CD8-positive, alpha-beta memory T cell (primary cell): ENCODE measurements at places on chromosomes 5 and 9. TPM values are rescaled to one million over a fixed set of nuclear protein-coding genes. Genes with fewer than 3 reads are reported as not detected.
A peak's percentile ranks its signal among the peaks of the same experiment; 100 is the strongest.

Gene GABRA1
- not detected for polyA plus RNA-seq

Gene ECM2
- not detected for polyA plus RNA-seq

Gene NR5A1
- not detected for polyA plus RNA-seq

Gene TRAF1
- polyA plus RNA-seq, result 12.1 TPM

Gene DBH
- polyA plus RNA-seq, result not detected

Gene CTXN3
- polyA plus RNA-seq, result not detected

Gene SPIN1
- 22.9 TPM for polyA plus RNA-seq

Gene PTGER4
- 84.1 TPM for polyA plus RNA-seq

GRCh38 chr9:96383165-96383942 lies at the start of gene SLC35D2:
Gene SLC35D2, minus strand, starts transcription at chr9:96383711. Its CDS starts 77 bp downstream, at chr9:96383634.
- H3K4me1 ChIP-seq, result peaks cover 16% of the 10 kb centered on the region
- H3K36me3 ChIP-seq, result no peaks in the 10 kb centered on the region

- H3K4me3 ChIP-seq, result no peak overlapping the region
- H3K36me3 ChIP-seq, result no peaks in the 10 kb centered on the region
- peaks cover 37% of the 10 kb centered on the region for H3K4me1 ChIP-seq
- DNase-seq, result no peak
- H3K27ac ChIP-seq, result no peak overlapping the region
- no peaks in the 10 kb centered on the region for H3K27me3 ChIP-seq
Measured at GRCh38 chr5:132058646-132059042, 1.8 kb upstream of the IL3 start.

- no peak overlapping the region for H3K27ac ChIP-seq
- H3K4me3 ChIP-seq, result no peak overlapping the region
- H3K36me3 ChIP-seq, result no peaks in the 10 kb centered on the region
Measured at GRCh38 chr9:28774433-28775235, 1201.4 kb upstream of the C9orf72 start.

DNA sequence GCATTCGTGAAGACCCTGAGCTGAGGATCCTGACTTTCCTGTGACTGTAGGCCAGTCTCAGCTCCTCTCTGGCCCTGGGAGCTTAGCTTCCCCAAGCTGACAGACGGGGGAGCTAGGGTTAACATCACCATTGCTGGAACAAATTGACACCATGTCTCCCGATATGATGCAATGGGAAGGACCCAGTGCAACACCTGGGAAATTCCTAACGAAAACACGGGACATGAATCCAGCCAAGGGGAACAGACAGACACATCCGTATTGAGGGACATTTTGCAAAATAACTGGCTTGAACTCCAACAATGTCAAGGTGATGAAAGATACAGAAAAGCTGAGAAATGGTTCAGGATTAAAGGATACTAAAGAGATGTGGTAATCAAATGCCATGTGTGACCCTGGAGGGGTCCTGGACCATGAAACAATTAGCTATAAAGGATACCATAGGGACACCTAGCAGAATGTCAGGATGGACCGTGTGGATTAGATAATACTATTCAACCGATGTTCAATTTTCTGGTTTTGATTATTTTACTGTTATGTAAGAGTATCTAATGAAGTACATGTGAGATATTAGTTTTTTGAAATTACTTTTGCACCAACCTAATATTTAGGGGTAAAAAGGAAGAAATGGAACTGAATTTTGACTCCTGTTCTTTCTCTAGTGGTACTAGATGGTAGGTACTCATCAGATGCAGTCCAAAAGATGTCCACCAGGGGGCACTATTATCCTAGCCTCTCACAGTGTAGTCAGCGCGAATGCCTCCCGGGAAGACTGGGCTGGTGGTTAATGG lies 52.7 kb downstream of the NDST1 start:
- peak; percentile 80 for DNase-seq
- peaks cover 3% of the 10 kb centered on the region for H3K27me3 ChIP-seq
- H3K4me3 ChIP-seq, result no peak overlapping the region

DNA sequence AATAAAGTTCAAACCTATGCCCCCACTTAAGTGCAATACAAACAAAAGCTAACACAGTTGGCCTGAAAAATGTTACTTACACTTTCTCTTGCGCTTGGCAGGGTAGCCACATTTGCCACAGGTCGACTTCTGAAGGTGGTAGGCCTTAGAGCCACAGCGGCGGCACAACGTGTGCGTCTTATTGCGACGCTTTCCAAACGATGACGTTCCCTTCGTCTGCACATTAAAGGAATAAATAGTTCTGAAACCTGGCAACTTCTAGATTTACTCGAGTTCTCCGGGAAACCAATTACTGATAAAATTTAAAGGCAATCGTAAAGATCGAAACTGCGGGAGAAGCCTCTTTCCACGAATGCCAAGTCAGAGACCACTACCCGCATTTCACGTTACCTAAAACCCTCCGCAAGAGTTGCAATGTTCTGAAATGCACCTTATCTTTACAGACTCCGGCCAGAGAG lies 602 bp downstream of the RPL37 start:
- peaks cover 41% of the 10 kb centered on the region for H3K36me3 ChIP-seq
- H3K27me3 ChIP-seq, result no peaks in the 10 kb centered on the region
- DNase-seq, result peak; percentile 79

DNA sequence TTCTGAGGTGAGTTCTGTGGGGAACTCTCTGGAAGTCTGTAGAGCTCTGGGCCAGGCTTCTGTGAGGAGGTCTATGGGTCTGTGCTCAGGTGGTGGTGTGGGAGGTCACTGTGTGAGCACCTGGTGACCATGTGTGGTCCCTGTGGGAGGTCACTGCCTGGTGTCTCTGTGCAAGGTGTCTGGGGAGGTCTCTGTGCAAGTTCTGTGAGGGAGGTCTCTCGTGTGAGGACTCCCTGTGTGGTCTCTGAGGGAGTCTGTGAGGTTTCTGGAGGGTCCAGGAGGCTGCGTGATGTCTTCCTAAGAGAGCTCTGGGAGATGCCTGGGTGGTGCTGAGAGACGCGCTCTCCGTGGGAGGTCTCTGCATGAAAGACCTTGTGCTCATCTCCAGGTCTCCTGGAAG lies 6.0 kb upstream of the SPATA31E1 start:
- no peak overlapping the region for H3K27ac ChIP-seq
- H3K36me3 ChIP-seq, result no peaks in the 10 kb centered on the region
- no peak overlapping the region for H3K4me3 ChIP-seq
- no peaks in the 10 kb centered on the region for H3K27me3 ChIP-seq
- DNase-seq, result no peak

DNA sequence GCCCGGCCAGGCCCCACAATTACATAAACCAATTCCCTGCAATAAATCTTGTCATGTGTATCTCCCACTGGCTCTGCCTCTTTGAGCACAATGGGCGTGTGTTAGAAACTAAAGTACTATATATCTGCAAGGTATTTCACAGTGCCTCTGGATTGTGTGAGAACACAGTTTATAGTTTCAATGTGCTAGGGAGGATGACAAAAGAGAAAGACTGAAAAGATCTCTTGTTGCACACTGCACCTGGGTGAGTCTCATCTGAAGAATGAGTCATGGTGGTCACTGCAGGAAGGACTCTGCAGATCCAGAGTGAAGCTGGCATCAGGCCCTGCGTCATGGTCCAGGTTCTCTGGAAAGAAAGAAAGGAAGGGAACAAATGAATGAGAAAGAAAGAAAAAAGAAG lies 20.7 kb upstream of the CTSV start:
- no peaks in the 10 kb centered on the region for H3K27me3 ChIP-seq
- no peaks in the 10 kb centered on the region for H3K4me1 ChIP-seq
- DNase-seq, result no peak
- H3K36me3 ChIP-seq, result no peaks in the 10 kb centered on the region
- H3K27ac ChIP-seq, result no peak overlapping the region

- H3K4me3 ChIP-seq, result no peak overlapping the region
- no peak overlapping the region for H3K27ac ChIP-seq
- H3K27me3 ChIP-seq, result no peaks in the 10 kb centered on the region
- no peaks in the 10 kb centered on the region for H3K4me1 ChIP-seq
- no peaks in the 10 kb centered on the region for H3K36me3 ChIP-seq
Measured at GRCh38 chr9:134216961-134217360, 52.6 kb upstream of the RNU6ATAC start.

DNA sequence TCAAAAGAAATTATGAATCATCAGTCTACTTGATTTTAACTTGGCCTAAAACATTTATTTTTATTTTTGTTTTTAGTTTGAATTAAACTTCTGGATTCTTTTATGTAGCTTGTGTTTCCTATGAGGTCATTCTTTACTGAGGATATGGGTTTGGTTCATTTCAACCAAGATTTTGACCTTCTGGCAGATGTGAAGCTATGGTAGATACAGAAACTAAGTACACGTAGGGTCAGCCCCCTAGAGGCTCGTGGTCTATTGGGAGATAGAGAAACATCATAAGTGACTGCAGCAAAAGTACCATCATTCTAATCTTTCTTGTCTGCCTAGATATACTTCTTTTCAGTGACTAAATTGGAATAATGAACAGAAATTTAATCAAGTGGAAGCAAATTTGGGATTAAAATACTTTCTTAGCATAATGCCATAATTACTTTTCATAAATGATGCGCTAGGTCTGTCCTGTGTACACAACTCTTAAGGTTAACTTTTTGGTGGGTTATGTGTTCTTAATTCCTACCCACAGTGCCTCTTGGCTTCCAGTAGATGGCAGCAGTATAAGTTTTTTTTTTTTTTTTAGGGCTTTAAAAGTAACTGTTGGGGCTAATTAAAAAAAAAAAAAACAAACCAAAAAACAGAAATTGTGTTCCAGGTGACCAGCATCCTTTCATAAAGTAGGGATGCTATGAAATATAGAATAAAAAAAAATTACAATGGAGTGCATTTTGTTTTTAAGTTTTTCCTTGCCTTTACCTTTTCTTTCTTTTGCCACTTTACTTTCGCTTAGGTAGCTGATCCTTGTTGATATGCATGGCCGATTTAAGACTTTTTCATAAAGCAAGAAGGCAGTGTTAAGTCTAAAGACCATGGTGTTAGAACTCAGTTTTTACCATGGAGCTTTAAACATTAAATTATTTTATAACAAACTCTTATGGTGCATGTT lies 49.9 kb downstream of the LRRTM2 start:
- H3K27ac ChIP-seq, result no peak overlapping the region
- no peaks in the 10 kb centered on the region for H3K27me3 ChIP-seq
- no peak for DNase-seq
- no peaks in the 10 kb centered on the region for H3K36me3 ChIP-seq
- no peak overlapping the region for H3K4me3 ChIP-seq
- no peaks in the 10 kb centered on the region for H3K4me1 ChIP-seq

- no peak overlapping the region for H3K27ac ChIP-seq
- H3K4me3 ChIP-seq, result no peak overlapping the region
- no peaks in the 10 kb centered on the region for H3K4me1 ChIP-seq
Measured at GRCh38 chr9:125529589-125530515, 177.2 kb downstream of the MAPKAP1 start.

GRCh38 chr5:34410411-34411139 lies 245.6 kb upstream of the RAI14 start:
- H3K27me3 ChIP-seq, result no peaks in the 10 kb centered on the region
- H3K4me3 ChIP-seq, result no peak overlapping the region
- no peak overlapping the region for H3K27ac ChIP-seq
- H3K4me1 ChIP-seq, result no peaks in the 10 kb centered on the region
- DNase-seq, result no peak

DNA sequence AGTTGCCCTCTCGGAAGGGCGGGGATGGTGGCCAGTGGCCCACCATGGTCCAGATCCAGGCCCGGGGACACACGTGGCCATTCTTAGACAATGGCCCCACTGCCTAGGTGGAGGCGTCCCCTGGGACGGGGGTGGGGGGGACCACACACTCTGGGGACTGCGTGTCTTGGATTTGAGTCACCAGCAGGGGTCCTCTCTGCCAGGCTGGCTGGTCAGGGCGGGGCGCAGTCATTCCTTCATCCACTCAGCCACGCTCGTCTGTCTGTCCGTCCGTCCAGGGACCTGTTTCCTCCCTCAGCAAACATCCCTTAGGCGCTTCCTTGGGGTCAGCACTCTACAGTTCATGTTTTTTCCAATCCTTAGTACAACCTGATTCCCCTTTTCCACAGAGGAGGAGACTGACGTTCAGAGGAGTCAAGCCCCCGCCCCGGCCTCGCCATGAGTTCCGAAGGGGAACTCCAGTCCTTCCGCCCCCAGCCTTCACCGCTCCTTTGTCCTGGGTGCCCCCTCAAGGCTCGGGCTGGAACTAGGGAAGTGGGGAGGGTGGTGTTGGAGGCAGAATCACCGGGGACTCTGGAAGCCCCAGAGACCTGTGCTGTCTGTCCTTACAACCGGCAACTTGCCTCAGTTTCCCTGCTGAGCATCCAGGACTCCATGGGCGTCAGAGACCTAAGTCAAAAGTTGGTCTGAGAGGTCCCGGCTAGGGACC lies 276.6 kb upstream of the MVB12B start:
- no peak for DNase-seq
- no peaks in the 10 kb centered on the region for H3K27me3 ChIP-seq
- no peak overlapping the region for H3K4me3 ChIP-seq
- no peak overlapping the region for H3K27ac ChIP-seq
- no peaks in the 10 kb centered on the region for H3K36me3 ChIP-seq

- peaks cover 11% of the 10 kb centered on the region for H3K27me3 ChIP-seq
- no peak overlapping the region for H3K27ac ChIP-seq
- H3K4me1 ChIP-seq, result no peaks in the 10 kb centered on the region
- no peaks in the 10 kb centered on the region for H3K36me3 ChIP-seq
- H3K4me3 ChIP-seq, result no peak overlapping the region
Measured at GRCh38 chr9:126205845-126206498, 120.7 kb upstream of the MVB12B start.

GRCh38 chr9:120877276-120878034 lies 467 bp upstream of the PHF19 start:
- peaks cover 18% of the 10 kb centered on the region for H3K36me3 ChIP-seq
- H3K4me3 ChIP-seq, result peak overlapping the region; percentile 79
- peak overlapping the region; percentile 87 for H3K27ac ChIP-seq
- peaks cover 59% of the 10 kb centered on the region for H3K4me1 ChIP-seq
- peak; percentile 49 for DNase-seq
- H3K27me3 ChIP-seq, result no peaks in the 10 kb centered on the region

- no peaks in the 10 kb centered on the region for H3K4me1 ChIP-seq
- H3K27me3 ChIP-seq, result no peaks in the 10 kb centered on the region
- no peak for DNase-seq
- H3K27ac ChIP-seq, result no peak overlapping the region
- no peaks in the 10 kb centered on the region for H3K36me3 ChIP-seq
Measured at GRCh38 chr5:76025069-76025468, 58.1 kb upstream of the SV2C start.

- no peak overlapping the region for H3K4me3 ChIP-seq
- no peaks in the 10 kb centered on the region for H3K27me3 ChIP-seq
- H3K36me3 ChIP-seq, result no peaks in the 10 kb centered on the region
- no peaks in the 10 kb centered on the region for H3K4me1 ChIP-seq
- no peak for DNase-seq
Measured at GRCh38 chr5:141843156-141843927, 34.9 kb downstream of the PCDH1 start.

GRCh38 chr5:34749431-34749873 lies 89.5 kb upstream of the TTC23L start:
- no peak overlapping the region for H3K27ac ChIP-seq
- no peaks in the 10 kb centered on the region for H3K36me3 ChIP-seq
- no peaks in the 10 kb centered on the region for H3K4me1 ChIP-seq
- no peaks in the 10 kb centered on the region for H3K27me3 ChIP-seq
- DNase-seq, result no peak
- no peak overlapping the region for H3K4me3 ChIP-seq
